Myometrial cell (primary cell): ENCODE measurements at places on chromosomes 2 and 18. TPM values are rescaled to one million over a fixed set of nuclear protein-coding genes. Genes with fewer than 3 reads are reported as not detected.

UNC80 gene
- not detected in 2 replicates for total RNA-seq

ZSWIM2 gene
- not detected in 2 replicates for total RNA-seq

FAM124B gene
- total RNA-seq = not detected in 2 replicates

IL1RL1 gene
- 0.29 and 2.5 TPM in 2 replicates for total RNA-seq

CHRND gene
- total RNA-seq = not detected in 2 replicates

KIAA2012 gene
- total RNA-seq = not detected in 2 replicates

AQP12B gene
- total RNA-seq = not detected in 2 replicates

BOLL gene
- not detected in 2 replicates for total RNA-seq

TLX2 gene
- total RNA-seq = not detected in 2 replicates

ALPG gene
- not detected in 2 replicates for total RNA-seq

SLC38A11 gene
- not detected in 2 replicates for total RNA-seq

DHX57 gene
- 11.0 and 19.3 TPM in 2 replicates for total RNA-seq

SLC9A2 gene
- not detected in 2 replicates for total RNA-seq

KCNG3 gene
- not detected in 2 replicates for total RNA-seq

REG3A gene
- not detected in 2 replicates for total RNA-seq

CHMP1B gene
- total RNA-seq = 25.7 and 25.9 TPM in 2 replicates

TNS1 gene
- total RNA-seq = 25.9 and 29.1 TPM in 2 replicates

NEDD4L gene
- total RNA-seq = 9.0 and 25.1 TPM in 2 replicates

ST8SIA3 gene
- total RNA-seq = not detected in 2 replicates

DNAJC5G gene
- total RNA-seq = not detected in 2 replicates

CDH19 gene
- not detected in 2 replicates for total RNA-seq

SPR gene
- 19.3 and 25.5 TPM in 2 replicates for total RNA-seq

TTL gene
- total RNA-seq = 42.4 and 48.4 TPM in 2 replicates

RAB17 gene
- not detected in 2 replicates for total RNA-seq

MEP1B gene
- not detected in 2 replicates for total RNA-seq

RELCH gene
- 19.5 and 21.3 TPM in 2 replicates for total RNA-seq

AQP12A gene
- total RNA-seq = not detected in 2 replicates

LAMA3 gene
- 1.4 and 2.0 TPM in 2 replicates for total RNA-seq

PLCL1 gene
- total RNA-seq = 0.35 and 0.58 TPM in 2 replicates

CD207 gene
- not detected in 2 replicates for total RNA-seq

CRYGB gene
- not detected in 2 replicates for total RNA-seq

SYT4 gene
- not detected in 2 replicates for total RNA-seq

KYNU gene
- 4.3 and 6.0 TPM in 2 replicates for total RNA-seq
